DMS 273 treated with DMSO at 0.1 percent for 48 hours (cell line): ENCODE measurements at places on chromosomes 6 and 20.

DNA sequence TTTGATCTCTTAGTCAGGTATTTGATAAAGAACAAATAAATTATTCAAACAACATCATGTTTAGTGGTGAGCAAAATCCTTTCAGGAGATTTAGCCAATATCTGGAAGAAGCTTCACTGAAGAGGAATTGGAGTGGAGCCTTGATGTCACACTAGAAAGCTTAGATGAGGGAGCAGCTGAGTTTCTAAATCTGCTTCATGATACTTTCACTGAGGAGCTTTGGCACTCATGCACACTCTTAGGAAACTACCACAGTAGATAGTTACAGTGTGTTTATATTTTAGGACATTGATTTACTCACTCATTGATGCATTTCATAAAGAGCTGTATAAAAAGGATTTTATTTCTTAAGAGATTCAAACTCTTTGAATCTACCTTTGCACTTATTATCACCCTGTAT is 366.2 kb upstream of the BTBD3 start:
- no peak for DNase-seq

GRCh38 chr6:40352006-40352405 is 235.2 kb downstream of the LRFN2 start:
- DNase-seq, result no peak

DNA sequence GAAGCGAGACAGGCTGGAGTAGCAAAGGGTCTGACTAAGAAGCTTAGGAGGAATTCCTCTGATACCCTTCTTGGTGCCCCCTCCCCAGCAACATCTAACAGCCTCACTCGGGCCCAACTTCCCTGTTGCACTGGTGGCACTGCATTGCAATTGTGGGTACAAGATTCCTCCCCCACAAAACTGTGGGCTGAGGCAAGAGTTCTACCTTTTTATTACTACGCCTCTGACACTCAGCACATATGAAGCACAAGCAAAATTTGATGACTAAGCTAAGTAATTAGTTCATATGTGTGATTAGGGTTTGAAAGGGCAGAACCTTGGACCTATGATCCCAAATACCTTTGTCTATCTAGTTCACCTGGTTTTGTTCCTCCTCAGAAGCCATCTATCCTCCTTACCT is 83.5 kb downstream of the ZHX3 start:
- DNase-seq, result no peak

DNA sequence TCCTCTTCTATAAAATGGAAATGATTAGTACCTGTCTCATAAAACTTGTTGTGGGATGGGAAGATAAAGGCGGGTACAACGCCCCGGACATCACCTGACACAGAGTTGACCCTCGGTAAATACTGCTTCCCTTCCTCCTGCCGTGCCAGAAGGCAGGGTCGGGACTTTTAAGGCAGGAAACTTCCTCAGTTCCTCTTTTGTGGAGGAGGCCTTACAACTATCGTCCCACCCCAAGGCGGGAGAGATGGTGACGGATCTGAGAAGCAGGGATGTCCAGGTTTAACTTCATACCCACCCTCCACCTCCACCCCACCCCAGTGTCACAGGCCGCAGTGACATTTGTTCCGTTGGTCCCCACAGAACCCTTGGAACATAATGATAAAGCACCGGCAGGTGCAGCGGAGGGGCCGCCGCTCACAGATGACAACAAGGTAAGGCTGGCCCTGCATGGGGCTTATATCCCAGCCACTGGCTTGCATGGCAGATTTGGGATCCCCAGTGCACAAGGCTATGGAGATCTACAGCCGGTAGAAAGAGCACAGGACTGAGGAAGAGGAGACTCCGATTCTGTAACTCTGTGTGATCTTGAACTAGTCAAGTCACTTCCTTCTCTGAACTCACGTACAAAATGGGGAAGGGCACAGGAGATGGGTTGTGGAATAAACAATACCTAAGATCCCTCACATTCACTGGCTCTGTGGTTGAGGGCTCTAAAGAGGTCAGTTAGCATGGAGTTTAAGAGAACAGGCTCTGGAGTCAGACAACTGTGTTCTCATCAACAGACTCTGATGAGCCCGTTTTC is 764 bp downstream of the DNTTIP1 start:
- DNase-seq, result no peak

- no peak for DNase-seq
Observed at GRCh38 chr20:63734946-63735858, 1.3 kb upstream of the LIME1 start.

DNA sequence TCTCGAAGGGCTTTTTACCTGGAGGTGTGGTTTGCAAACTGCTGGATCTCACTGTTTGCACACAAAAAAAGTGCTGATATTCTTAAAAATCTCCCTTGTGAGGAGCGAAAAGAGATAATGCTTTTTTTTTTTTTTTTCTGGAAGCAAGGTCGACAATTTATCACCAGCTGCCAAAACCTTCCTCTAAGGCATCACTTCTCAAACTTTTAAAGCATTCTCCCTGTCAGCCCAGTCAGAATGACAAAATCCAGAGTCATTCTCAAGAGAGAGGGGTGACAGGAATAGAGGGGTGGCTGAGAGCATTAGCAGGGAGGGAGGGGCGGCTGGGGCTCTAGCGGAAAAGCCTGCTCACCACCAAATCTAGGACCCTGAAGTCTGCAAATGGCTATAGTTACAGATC is 137.2 kb upstream of the ARMC2 start:
- DNase-seq, result no peak

DNA sequence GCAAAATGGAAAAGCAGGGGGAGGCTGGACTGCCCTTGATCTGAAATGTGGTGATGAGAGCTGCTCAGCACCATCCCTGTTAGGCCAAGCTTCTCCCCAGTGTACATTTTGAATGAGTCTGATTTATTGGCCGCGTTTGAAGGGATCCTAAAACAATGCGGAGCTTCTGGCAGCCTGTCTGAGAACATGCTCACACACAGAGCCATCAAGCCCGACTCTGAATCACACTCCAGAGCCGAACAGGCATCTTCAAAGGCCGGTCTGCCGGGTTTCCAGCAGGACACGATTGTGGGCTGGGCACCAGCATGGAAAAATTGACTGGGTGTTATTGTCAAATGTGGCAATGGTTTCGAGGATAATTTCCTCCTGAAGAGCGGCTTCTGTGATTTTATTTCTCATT is 235.9 kb downstream of the TFAP2C start:
- DNase-seq, result no peak

DNA sequence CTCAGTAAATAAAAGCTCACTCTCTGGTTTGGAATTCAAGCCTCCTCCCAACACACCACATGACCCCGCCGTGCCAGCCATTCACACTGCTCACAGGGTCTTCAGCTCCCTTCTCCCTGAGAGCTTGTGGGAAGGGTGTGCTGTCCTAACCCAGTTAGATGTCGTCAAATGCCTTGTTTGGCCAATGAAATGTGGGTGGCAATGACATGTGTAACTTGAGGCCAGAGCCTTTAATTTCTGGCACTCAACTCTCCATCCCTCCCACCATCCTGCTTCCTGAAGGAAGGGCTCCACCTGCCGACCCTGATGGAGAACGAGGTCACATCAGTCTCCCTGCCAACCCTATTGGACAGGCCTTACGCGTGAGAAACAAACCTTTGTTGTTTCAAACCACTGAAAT is 224.5 kb upstream of the AGPAT4 start:
- peak; percentile 67 for DNase-seq

- DNase-seq, result no peak
Observed at GRCh38 chr6:70061546-70061945, 195.2 kb downstream of the COL19A1 start.

- DNase-seq, result no peak
Observed at GRCh38 chr20:33091693-33092092, 12.2 kb downstream of the BPIFB4 start.

- no peak for DNase-seq
Observed at GRCh38 chr20:59737073-59737666, 132.8 kb downstream of the PHACTR3 start.

DNA sequence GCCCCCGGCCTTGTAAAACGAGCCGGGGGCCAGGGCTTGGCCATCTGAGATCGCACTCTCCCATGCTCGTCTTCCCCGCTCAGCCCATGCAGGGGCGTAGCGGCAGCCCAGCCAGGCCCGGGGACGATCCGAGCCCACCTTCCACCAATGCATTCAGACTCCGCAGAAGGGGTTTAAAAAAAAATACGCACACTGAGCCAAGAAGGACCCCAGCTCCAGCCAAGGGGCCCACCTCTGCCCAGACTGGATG is 320 bp downstream of the GSTA4 start:
- DNase-seq, result no peak

DNA sequence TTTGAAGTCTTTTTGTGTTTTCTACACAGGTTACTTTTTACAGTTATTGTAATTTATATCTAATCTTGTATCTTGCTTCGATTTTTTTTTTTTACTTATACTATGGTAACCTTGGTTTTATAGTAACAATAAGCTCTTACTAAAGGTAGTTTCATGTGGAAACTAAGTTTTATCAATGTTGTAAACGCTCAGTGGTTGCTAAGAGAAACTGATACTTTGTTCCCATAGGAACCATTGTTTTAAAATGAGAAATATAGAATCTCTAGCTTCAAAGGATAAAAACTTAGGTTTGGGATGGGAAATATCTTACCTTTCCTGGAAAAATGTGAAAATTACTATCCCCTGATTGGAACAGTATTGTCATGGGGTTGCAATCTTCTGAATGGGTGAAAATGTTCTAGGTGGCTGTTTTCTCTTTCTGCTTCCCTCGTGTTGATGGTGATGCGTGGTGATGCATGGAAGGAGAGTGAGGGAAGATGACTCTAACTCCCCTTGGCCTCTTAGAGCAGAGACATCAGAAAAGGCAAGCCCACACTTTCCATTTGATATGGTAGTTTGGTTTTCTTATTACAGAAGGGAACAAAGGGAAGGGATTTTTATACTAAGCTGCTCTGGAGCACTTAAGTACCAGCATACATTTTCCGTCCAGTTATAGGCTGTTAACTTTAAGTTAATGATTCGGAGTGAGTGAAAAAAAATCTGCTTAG is 23.5 kb upstream of the BACH2 start:
- DNase-seq, result no peak

- DNase-seq, result no peak
Observed at GRCh38 chr6:128870746-128871145, 12.2 kb upstream of the LAMA2 start.
